ENCODE measurements at places on chromosomes 3 and 15.

DNA sequence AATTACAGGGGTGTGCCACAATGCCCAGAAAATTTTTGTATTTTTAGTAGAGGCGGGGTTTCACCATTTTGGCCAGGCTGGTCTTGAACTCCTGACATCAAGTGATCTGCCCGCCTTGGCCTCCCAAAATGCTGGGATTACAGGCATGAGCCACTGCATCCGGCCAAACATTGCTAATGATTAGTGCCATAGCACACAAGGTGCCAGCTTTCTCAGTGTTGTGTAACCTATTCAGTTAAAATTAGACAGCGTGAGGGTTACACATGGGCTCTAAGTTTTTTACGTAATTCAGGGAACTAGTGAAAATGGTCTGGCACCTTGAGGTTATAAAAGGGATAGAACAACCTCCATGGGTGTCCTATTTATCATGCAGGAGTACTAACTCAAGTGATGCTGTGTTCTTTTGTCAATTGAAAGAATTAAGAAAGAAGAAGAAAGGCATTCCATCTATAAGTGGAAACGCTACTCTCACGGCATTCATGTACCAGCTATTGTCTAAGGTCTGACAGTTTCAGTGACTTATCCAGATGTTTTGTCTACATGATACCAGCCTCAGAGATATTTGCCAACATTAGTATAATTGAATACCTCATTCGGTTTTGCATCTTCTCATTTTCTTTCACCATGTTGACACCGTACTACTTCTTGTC lies 84.7 kb downstream of the EOMES start:
- DNase-seq = no peak

DNA sequence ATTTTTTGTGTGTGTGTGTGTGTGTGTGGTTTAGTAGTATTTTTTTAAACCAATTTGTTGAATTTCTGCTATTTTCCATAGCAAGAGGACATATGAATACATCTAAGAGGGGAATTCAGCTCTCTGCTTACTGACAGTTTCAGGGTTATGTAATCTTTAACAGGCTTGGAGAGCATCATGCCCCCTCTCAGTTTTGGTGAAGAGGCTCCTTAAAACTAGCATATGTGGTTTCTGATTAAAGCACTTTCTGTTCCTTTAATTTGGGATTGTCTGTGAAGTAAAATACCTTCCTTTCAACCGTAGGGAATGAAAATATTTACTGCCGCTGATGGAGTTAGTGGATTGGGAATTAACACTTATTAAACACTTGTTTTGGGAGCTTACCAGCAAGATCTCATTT lies 19.4 kb upstream of the NFKBIZ start:
- no peak for DNase-seq

DNA sequence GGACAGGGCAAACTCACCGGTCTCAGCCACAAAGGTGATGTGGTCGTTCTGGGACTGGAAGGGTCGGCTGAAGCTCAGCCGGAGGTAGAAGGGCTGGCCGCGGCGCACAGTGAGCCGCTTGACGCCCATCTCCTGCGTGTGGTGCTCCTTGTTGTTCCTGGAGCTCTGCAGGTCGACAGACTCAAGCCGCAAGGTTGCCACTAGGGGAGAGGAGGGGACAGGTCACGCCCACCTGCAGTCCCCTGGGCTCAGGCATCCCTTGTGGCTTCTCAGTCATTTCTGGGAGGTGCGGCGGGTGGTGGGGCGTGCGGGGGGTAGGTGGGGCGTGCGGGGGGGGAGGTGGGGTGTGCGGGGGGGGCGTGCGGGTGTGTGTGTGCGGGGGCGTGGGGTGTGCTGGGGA lies 26.7 kb upstream of the TGM5 start:
- DNase-seq = no peak

- DNase-seq = no peak
Measured at GRCh38 chr15:28955160-28955992, 69.6 kb downstream of the APBA2 start.

DNA sequence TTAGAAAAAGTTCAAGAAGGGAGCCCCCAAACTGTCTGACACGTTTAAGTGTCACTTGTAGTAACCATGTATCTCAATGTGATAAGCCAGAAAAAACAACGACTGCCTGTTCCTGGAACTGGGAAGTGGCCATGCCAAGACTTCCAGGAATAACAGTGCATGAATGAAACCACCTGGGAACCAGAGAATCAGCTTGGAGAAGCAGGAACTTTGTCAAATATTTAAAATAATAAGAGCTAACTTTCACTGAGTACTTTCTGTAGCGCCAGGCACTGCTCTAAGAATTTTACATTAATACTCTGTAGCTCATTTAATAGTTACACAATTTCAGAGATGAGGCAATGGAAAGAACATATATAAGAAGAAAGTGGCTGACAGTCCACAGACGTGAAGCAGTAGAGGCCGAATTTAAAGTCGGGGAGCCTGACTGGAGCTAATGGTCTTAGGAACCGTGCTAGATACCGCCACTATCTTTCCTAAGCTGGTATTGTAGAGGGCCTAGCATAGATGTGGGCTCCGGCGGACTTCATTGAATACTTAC lies 876 bp downstream of the PLSCR1 start:
- no peak for DNase-seq

DNA sequence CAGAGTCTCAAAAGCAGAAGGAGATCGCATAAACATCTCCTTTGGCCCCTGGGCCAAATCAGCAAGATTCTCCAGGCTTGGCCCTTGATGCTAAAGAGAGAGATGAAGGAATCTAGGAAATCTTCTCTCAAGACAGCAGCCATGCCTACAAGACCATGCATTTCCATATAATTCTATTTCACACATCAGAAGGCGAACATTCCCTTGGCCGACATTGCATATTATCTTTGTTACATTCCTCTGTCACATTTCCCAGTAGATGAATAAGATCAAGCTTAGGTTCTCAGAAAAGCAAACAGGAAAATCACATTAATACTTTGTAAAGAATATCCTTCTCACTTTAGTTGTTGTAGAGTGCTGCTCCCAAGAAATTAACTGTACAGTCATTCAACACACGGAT lies 21.3 kb downstream of the GASK1A start:
- no peak for DNase-seq

DNA sequence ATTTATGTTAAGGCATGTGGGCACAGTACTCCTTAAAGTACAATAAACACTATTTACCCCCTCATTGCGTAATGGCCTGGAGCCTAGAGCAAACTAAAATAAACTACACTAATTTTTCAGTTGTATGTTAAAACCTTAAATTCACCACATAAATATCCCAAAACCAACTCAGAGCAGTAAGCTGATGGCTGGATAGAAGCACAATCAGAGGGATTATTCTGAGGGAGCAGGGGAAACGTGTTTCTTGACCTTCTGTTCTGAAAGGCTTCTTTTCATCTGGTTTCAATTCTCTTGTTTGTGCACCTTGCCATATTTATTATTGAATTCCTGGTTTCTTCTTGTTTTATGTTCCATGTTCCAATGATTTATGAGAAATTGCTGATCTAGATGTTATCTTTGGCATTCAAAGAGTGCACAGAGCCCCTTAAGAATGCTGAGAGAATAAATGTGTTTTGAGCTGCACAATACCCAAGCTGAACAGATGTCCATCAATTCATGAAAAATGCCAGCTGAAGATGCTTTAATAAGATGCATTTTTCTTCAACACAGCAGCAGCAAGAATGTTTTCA lies 29.6 kb downstream of the RPL22L1 start:
- no peak for DNase-seq

- DNase-seq = no peak
Measured at GRCh38 chr15:79283252-79284048, 928 bp downstream of the ANKRD34C start.

DNA sequence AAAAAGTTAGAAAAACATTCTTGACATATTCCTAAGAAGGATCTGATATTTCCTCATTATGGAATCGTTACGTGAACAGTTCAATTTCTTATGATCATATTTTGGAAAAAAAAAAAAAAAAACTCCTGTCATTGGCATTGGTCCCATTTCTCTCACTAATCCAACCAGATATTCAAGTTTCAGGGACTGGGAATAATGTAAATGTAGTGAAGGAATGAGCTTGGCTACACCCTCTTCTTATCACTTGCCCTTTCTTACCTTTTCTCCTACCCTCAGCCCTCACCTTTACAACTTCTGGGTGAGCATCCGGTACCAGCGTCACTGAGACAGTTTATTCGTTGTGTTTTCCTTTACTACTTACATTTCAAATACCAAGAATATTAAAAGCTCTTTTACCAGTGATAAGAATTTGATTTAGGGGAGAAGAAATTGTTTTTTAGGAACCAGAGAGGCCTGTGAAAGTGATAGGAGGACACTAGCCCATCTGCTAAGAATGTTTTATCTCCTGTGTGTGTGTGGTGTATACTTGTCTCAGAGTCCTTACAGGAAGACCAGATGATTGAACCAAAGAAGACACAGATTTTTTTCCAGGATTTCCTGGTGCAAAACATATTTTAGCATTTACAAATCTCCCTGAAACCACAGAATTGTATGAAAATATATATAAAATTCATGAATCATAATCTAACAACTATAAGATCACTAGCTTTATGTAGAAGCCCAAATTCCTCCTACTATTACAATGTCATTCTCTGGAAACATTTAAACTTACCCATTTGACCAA lies 946.7 kb downstream of the ZPLD1 start:
- no peak for DNase-seq

DNA sequence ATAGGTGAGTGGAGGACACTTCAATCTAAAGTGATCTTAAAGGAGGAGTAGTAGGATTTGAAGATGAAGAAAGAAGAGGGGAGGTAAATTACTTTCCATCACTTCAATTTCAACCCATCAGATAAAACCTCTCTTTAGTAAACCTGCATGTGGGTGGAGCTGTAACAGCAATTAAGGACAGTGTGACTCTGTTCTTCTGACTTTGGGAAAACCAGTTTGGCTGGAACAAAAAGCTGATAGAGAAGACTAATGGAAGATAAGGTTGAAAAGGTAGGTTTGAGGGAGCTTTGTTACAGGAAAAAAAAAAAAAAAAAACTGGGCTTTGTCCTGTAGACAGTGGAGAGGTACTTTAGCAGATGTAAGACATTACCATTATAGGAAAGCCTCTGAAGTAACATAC lies 4.5 kb upstream of the GSK3B start:
- no peak for DNase-seq

DNA sequence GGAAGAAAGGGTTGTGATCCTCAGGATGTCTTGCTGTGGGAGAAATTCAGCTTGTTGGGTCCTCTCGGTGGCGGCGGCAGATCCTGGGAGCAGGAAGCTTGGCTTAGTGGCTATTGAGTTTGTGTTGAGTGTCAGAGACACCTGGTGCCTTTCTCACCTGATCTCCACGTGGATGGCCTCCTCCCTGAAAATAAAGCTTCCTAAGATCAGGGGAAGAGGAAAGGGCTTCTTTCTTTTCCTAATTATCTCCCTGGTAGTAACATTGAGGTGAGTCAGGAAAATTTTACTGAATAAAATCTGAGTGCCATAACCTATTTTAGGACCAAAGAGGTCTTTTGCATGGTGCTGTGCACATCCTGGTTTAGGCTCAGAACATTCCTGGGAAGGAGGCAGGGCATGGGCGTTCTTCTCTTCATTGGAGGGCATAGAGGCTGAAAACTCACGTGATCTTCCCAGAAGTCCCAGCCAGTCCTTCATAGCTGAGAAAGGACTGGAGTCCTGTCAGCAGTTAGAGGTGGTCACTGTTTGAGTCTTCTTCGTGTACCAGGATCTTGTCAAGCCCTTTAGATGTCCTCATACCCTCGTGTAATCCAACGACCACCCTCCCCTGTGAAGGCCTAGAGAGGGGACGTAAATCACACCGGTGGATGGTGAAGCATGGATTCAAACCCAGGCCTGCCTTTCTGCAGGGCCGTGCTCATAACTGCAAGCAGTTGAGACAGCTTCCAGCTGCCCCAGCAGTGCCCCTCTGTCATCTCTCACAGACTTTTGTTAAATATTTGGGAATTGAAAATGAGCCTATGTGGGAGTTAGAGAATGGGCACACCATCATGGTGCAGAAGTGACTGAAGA lies 1.1 kb downstream of the CMTM8 start:
- DNase-seq = no peak

- no peak for DNase-seq
Measured at GRCh38 chr3:29506502-29506901, 225.6 kb downstream of the RBMS3 start.

DNA sequence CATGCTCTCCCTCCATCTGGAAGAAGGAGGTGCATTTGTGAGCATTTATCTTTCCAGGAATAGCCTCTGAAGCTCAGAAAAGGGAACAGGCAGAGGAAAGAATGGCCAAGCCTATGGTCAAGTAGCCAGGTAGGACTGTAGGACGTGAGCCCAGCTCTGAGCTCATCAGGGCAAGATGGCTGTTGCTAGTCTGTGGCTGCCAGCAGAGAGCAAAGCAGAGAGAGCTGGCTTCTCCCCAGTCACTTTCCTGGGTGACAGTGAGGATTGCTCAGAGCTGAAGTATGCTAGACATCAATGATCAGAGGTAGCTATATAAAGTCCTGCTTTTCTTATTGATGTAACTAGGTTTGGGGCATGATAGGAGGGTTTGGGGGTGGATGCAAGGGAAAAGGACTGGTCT lies 146.1 kb upstream of the SLC24A5 start:
- DNase-seq = no peak

- DNase-seq = no peak
Measured at GRCh38 chr3:142180761-142181362, 31.5 kb upstream of the TFDP2 start.

DNA sequence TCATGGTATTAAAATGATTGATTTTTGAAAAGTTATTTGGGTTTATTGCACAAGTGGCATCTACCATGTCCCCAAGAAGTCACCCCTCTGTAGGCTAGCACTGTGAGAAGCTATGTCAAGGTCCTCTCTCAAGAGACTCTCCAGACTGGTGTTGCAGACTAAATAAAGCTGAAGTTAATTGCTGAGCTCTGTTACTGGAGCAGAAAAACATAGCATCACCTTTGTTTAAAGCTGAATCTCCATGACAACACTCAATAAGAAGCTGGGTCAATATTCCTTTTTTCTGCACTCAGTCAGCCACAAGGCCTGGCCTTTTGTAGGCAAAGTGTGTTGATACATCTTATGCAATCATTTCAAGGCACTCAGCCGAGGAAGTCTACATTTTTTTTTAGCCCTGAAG lies 806.6 kb upstream of the LMCD1 start:
- no peak for DNase-seq

DNA sequence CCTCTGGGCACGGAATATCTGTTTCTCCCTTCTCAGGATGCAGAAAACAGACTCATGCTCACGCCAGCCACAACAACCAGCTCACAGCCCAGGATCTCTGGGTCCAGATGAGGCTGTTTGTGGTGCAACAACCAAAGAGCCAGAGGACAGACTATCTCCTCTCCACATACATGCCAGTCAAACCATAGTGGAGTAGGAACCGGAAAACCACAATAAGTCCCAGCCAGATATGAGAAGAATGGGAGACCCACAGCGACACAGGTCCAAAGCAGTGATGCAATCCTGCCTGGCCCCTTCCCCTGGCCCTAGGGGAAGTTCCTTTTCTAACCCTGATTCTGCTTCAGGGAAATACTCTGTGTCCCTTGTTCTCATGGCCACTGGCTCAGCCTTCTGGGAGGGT lies 27.6 kb downstream of the MEX3B start:
- DNase-seq = no peak
